Activated CD4-positive, alpha-beta T cell treated with anti-CD3 and anti-CD28 coated beads, Interleukin-10, Interleukin-2, amounts not matched to agents 100 ng/mL and 50 ng/mL, durations not matched to agents 16 hours and 8 hours (primary cell): ENCODE measurements at places on chromosomes 3 and 15.

DNA sequence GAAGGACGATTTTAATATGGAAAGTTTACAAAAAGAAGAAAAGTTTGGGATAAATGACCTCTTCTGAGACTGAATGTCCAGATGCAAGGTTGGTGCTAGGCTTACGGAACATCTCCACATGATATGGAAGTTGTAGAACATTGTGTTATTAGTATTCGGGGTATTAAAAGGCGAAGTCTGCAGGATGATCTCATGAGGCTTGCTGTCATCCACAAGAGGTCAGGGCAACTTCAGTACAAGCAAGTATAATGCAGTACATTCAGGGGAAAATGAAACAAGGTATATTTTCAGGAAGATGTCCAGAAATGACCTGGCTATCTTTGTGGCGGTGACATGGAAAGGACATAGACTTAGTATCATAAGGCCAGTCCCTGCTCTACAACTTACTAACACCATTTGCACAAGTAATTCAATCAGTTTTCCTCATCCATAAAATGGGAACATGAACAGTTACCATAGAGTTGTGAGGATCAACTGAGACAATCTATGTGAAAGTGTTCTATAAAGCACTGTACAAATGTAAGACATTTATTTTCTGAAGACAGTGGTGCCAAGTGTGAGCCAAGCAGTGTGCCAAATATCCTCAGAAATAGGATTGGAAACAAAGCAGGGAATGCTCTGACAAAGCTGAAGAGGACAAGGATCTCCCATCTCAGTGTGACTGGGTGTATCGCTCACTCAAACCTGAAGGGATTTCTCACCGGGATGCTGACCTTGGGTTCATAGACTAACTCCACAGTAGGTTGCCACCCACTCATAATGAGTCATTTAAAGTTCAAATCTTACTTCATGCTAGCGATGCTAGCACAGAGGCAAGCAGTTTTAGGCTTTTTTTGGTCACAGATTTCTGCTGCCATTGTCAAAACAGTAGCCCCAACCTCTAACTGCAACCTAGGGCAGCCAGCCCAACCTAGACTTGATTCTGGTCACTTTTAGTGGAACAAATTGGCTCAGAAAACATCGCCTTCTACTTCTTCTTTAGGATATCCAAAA, 118.3 kb downstream of the TIGIT start:
- peak; percentile 63 for DNase-seq

DNA sequence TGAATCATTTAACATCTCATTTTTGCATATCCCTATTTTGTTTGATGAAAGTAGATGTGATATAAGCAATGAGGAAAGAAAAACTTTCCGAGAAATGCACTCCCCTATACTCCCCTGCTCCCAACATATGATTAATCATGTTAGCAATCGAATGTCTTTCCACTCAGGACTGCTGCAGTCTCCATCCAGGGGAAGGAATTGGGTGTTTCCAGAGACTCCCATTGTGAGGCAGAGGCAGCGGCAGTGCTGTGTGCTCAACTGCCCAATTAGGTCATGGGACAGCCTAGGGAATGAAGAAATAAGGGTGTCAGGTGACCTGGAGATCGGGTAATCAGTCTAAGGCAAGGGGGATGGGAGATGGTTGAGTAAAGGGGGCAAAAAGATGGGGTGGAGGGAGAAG, 268.6 kb upstream of the MEIS2 start:
- no peak for DNase-seq

GRCh38 chr15:63879995-63880394, 46.2 kb upstream of the HERC1 start:
- no peak for DNase-seq

DNA sequence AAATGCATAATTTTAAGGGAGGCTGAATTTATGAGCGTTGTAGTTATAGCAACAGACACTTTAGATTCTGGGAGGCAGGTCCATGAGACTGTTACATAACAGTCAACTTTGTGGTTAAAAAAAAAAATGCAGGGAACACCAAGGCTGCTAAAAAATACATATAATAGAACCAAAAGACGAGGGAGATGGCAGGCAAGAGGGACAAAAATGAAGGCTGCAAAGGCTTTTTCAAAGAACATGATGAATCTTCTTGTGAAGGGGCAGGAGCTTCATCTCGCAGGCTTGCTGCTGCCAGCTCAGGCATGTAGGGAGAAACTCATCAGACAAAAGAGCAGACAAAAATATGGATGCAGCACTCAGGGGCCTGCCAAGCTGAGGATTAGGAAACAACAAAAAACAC, 243.9 kb downstream of the SHQ1 start:
- no peak for DNase-seq

DNA sequence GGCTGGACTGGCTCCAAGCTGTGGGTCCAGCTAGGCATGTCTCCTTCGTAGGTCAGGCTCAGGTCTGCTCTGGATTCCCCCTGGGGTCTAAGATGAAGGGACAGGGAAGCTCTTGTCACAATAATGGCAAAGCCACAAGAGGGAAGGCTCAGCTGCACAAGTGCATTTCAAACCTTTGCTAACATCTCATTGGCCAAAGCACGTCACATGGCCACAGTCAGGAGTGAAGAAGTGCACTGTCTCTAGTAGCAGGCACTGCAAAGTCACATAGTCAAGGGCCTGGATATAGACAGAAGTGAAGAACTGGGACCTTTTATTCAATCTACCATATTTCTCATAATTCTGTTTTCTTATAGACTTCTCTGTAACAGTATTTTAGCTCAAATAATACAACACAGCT, 20.1 kb downstream of the DLEC1 start:
- no peak for DNase-seq

GRCh38 chr15:70453238-70453637, 310.1 kb downstream of the UACA start:
- no peak for DNase-seq

GRCh38 chr15:61153291-61153690, 75.8 kb downstream of the RORA start:
- no peak for DNase-seq

GRCh38 chr3:86815880-86816279, 175.1 kb downstream of the VGLL3 start:
- no peak for DNase-seq

DNA sequence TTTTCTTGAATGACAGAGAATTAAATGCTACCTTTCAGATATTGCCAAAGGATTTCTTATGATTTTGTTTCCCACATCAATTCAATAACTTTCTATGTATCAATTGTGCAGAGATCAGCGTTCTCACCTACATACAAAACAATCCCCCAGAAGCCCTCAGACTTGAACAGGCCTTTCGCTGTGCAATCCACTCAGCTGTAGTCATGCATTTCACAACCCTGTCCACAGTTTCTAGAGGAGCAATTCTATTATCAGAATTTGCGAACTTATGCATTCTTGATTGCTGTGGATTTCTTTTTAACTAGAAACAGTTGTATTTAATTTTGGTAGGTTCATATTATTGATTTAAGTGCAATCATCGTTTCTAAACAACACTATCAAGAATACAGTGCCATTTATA, 13.7 kb upstream of the ALCAM start:
- DNase-seq = no peak

GRCh38 chr3:126487151-126487771, 11.6 kb upstream of the ZXDC start:
- DNase-seq = peak; percentile 54

DNA sequence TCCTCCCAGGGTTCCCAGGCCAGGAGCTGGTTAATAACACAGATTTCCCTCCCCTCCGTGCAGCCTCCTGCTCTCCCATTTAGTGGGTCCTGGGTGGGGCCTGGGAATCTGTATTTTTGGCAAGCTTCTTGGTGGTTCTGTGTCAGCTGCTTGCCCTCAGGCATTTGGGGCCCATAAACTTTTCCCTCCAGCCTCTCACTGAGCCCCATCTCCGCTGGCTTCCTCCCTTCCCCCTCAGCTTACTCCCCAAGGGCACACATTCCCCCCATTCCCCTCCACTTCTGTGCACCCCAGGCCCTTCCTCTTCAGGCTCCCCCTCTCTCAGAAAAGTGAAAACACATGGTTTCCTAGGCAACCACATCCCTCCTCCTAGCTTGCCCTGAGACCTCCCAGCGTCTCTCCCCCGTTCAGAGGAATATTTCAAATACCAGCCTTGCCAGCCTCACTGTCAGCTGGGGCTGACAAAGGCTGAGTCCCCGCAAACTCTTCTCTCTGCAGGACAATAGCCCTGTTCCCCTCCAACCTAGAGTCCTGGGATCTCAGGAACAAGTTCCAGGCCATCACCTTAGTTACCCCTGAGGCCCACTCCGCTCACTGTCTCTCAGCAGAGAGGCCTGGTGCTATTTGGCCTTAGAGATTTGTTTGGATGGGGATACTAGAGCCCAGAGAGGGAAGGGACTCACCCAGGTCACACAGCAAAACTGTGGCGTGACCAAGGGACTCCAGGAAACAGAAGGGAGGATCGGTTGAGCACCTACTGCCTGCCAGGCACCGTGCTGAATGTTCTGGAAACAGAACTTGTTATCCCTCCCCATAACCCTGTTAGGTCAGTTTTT, 44.6 kb upstream of the SMAD6 start:
- DNase-seq = no peak

GRCh38 chr15:74725845-74726773, 781 bp upstream of the CYP1A1 start:
- peak; percentile 55 for DNase-seq

GRCh38 chr3:176964661-176965060, 232.6 kb downstream of the TBL1XR1 start:
- DNase-seq = no peak

DNA sequence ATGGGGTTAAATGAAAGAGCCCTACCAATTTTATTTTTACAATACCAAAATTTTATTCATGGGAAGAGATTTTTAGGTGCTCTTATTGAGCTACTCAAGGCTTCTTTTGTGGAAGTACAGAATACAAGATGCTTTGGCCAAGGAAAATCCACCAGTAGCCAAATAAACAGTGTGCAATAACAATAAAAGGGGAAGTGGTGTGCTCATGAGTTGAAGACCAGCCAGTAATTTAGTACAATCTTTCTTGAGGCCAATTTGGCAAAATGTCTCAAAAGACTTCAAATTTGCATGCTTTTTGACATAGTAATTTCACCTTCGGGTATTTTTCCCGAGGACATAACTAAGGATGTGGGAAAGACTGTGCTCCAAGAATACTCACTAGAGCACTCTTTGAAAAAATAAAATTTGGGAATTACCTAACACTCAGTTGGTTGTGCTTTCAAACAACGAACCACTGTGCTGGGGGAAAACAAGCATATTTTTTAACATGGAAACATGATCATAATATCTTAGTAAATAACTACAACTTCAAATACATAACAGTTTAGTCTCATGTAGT, 294.0 kb downstream of the DIPK2A start:
- DNase-seq = no peak

GRCh38 chr15:99509686-99510461, 55.9 kb upstream of the MEF2A start:
- DNase-seq = no peak

GRCh38 chr3:160369784-160370183, 29.2 kb downstream of the IFT80 start:
- DNase-seq = no peak

GRCh38 chr15:90337256-90337655, 14.8 kb upstream of the ZNF774 start:
- DNase-seq = no peak

GRCh38 chr3:58154626-58155449, 55.9 kb downstream of the DNASE1L3 start:
- no peak for DNase-seq

- DNase-seq = no peak
Measured at GRCh38 chr3:97610626-97611025, 153.9 kb upstream of the ARL6 start.

DNA sequence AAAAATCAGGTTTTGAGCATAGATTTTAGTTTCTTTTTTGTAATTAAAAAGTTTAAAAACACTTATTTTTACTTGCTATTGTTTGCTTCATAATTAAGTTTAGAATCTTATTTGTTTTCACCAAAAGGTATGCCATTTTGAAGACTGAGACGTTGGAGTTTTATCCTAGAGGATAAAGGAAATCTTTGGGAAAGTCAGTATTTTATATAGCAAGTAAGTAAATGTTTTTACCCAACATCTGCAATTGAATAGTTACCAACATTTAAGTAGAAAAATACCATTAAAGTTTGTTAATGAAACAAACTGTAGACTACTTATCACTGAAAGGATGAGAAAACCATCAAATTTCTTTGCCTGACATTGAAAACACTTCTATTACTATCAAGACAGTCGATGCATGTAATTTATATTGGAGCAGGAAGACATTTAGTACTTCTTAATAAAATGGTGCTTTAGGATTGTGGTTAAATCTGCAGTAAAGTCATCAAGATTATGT, 14.0 kb upstream of the CHD2 start:
- DNase-seq = no peak

GRCh38 chr15:28267727-28268126, 54.3 kb downstream of the HERC2 start:
- DNase-seq = no peak

DNA sequence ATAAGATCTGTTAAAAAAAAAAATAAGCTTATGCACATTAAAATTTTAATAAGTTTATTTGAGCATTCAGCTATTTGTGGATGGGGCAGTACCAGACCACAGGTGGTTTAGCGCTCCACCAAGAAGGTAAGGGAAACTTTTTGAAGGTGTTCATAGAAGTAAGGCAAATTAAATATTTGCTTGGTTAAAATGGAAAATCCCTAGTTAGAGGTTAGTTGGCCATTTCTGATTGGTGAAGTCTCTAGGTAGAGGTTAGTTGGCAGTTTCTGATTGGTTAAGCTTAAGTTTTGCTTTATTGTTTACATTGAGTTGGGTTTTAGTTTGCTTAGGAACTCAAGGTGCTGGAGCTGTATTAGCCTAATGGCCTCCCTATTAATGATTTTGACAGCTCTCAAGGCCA, 30.7 kb downstream of the SCN11A start:
- no peak for DNase-seq

DNA sequence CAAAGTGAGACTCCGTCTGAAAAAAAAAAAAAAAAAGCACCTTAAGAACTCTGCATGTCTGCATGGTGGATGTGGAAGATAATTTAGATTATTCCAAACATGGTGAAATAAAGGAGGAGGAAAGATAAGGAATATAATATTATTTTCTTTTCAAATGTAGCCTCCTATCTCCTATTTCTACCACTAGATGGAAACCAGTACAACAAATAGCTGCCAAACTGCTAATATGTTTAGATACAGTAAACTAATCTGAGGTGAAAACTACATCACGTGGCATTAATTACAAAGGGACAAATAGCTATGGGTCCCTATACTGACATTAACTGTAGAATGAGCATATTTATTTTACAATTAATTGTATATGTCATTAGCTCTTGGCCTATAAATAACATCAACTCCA, 197.8 kb downstream of the TBC1D5 start:
- no peak for DNase-seq

GRCh38 chr3:195897081-195897852, 11.1 kb downstream of the TNK2 start:
- DNase-seq = no peak

- DNase-seq = peak; percentile 19
Measured at GRCh38 chr3:127560051-127560787, 30.3 kb downstream of the TPRA1 start.

DNA sequence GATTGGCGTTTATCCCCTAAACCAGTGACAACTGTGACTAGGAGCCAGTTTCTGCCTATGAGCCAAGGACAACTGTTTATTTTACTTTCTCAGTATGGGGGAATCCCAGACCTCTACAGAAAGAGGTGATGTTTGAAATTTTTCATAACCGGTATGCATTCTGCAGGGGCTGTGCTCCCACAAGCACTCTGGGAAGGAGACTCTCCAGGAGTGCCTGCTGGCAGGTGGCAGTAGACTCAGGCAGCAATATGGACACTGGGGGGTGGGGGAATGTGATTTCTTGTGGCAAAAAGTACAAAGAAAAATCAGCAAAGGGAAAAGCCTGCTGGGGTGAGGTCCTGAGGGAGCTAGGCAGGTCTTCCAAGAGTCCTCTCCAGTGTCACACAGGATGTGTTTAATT, 5.9 kb downstream of the TGM4 start:
- DNase-seq = no peak
